ENCODE measurements at places on chromosomes 2 and 18.
A peak's percentile ranks its signal among the peaks of the same experiment; 100 is the strongest.

- no peak for DNase-seq
Measured at GRCh38 chr2:232203166-232203891, 175.2 kb upstream of the ALPP start.

- DNase-seq, result no peak
Measured at GRCh38 chr2:230924470-230925341, at the start of gene GPR55. GPR55 (minus strand) TSS chr2:230925242; CDS start chr2:230910962, 14,280 bp downstream.

- DNase-seq, result no peak
Measured at GRCh38 chr2:223055140-223055539, 3.1 kb downstream of the KCNE4 start.

DNA sequence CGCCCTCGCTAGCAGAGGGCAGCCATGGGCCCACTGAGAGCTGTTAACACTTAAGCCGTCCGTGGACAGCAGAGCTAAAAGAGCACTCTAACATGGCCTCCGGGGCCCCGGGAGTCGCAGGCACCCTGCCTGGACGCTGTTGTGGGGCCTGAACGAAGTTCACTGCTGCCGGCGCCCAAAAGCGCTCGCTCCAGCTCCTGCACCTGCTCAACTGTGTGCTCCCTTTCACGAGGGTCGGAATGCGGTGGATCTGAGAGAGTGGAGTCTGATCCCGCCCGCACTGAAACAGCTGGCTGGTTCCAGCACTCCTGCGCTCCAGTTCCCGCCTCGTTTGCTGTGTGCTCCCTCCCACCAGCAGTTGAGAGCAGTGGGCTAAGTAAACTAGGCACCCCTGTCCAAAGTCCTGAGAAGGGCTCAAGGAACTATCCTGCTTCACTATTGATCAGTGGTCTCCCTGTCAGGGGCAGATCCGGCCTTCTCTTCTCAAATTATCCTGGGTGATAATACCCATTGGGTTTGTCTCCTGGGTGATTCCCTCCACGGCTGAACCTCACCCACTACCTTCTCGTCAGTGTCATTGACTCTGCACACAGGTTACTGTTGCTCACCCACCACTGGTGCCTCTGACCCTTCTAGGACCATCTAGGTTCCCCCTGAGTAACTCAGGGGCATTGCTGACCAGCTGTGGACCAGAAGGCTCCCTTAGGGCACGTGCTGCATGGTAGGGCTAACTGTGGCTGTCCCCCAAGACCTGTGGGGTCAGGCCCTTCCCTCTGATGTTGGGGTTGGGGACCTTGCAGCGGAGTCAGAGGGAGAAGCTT, 23.5 kb downstream of the B3GNT7 start:
- DNase-seq, result no peak

DNA sequence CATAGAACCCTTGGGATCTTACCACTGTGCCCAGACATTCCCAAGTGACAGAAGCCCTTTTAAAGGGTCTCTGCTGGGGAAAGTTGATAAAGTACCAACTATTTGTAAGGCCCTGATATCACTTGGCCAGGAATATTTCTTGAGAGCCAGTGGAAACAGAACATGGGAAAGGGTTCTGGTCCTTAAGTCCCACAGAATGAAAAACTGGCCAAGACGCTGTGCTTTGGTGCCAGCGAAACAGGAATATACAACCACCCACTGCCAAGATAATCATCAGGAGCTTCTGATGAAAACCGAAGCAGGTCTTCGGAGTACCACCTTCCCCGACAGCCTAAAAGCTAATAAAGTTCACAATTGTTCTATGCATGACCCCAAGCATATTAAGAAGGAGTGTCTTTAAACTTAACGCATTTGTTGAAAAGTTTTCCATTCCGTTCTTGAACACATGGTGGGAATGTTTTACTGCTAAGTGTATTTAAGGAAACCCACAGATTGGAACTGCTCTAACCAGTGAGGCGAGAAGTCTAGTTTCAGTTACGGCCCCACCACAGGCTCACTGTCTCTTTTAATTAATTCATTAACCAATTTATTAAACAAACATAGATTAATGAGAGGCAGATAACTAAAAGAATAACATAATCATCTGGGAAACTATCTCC, 152.6 kb downstream of the ANKRD44 start:
- no peak for DNase-seq

DNA sequence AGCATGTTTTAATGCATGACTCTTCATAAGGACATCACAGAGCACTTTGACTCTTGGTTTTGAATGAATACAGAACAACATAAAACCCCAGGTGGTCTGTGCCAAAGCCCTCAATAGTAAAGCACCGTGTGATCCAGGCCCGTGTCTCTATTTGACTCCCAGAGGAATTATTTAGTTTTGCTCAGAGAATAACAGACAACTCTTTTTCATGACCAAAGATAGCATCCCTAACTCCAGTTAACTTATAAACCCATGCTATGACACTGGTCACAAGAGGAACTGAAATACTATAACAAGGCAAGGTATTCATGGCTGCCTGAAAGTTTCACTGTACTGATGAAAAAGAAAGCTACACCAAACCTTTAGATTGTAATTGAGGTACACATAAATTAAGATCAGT, 128.4 kb downstream of the IKZF2 start:
- DNase-seq, result no peak

- DNase-seq, result no peak
Measured at GRCh38 chr2:190199530-190199929, 120.1 kb downstream of the HIBCH start.

DNA sequence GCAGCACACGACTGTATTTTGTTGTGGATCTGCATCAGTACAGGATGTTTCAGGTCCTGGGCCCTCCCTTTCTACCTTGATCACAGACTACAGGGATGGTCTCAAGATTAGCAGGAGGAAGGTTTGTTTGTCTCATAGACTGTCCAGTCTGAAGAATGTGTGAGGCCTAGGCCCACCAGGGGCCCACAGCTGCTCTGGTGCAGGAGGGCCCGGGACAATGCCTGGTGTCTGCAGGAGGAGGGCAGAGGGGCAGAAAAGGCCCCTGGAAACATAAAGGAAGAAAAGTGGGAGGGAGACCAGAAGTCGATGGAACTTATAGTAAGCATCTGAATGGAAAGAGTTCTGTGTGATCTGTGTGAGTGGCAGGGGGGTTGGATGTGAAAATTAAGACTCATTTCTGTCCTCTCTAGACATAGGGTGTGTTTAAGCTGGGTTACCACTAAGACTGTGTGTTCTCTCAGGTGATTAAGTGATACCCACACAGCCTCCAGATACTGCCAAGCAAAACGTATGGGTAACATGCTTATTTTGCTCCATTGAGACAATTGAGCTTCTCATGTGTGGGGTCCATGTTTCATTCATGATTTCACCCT, 33.4 kb upstream of the LPIN2 start:
- no peak for DNase-seq

GRCh38 chr2:201357221-201357620, at the start of gene FLACC1:
FLACC1 (minus strand) TSS chr2:201357345; CDS start chr2:201351404, 5,941 bp downstream.
- DNase-seq, result no peak

DNA sequence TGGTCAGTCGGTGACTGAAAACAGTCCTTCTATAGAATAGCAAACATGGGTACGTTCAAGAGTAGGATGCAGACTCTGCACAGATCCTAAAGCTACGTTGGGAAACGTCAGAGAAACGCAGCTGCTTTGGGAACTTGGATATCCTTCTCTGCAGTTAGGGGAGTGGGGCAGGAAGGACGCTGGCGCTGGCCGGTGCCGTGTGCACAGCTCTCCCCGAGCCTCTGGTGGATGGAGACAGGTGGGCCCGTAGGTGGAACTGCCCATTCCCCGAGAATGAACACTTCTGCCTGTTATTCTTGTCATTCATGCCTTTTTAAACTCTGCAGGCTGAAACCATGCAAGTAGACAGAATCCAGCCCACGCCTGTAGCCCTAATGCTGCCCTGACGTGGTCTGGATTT, 91.7 kb upstream of the MBOAT2 start:
- no peak for DNase-seq

- DNase-seq, result no peak
Measured at GRCh38 chr2:64493788-64494187, 30.3 kb upstream of the AFTPH start.

- no peak for DNase-seq
Measured at GRCh38 chr2:164903204-164903603, 52.1 kb downstream of the SLC38A11 start.

GRCh38 chr2:167783261-167784083, 463.9 kb downstream of the STK39 start:
- no peak for DNase-seq

- no peak for DNase-seq
Measured at GRCh38 chr2:105682401-105682800, 62.3 kb upstream of the NCK2 start.

- DNase-seq, result no peak
Measured at GRCh38 chr18:499776-500631, 497 bp downstream of the COLEC12 start.

DNA sequence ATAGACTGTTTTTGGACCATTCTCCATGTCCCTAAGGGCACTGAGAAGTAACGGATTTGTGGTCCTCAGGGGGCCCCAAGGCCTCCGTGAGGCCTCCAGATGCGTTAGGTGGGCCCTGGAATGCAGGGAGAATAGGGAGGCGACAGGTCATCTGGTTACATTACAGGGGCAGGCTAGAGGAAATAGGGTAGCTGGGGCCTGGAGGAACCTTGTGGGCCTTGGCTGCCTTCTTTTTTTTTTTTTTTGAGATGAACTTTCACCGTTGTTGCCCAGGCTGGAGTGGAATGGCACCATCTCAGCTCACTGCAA, 28.9 kb downstream of the ZFP36L2 start:
- no peak for DNase-seq

- DNase-seq, result no peak
Measured at GRCh38 chr2:184402381-184402780, 195.9 kb upstream of the ZNF804A start.

- no peak for DNase-seq
Measured at GRCh38 chr2:236852977-236853374, 232.7 kb upstream of the COPS8 start.

GRCh38 chr2:25642298-25642697, 31.1 kb downstream of the DTNB start:
- DNase-seq, result no peak

DNA sequence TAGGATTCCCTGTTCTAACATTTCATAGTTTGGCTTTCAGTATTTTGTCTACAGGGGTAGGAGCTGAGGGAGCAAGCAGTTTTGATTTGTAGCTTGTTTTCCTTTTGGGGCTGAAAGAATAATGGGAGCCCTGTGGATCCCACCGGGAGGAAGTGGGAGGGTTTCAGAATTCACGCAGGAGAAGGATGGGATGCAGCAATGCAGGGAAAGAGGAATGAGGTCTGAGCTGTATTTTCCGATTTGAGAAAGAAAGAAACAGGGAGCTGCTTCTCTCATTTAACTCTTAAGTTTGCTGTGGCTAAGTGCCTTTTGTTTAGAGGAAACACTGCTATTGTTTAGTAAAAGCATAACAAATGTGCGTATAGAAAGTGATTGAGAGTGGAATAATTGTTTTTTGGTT, 141.0 kb downstream of the ADCYAP1 start:
- DNase-seq, result no peak

DNA sequence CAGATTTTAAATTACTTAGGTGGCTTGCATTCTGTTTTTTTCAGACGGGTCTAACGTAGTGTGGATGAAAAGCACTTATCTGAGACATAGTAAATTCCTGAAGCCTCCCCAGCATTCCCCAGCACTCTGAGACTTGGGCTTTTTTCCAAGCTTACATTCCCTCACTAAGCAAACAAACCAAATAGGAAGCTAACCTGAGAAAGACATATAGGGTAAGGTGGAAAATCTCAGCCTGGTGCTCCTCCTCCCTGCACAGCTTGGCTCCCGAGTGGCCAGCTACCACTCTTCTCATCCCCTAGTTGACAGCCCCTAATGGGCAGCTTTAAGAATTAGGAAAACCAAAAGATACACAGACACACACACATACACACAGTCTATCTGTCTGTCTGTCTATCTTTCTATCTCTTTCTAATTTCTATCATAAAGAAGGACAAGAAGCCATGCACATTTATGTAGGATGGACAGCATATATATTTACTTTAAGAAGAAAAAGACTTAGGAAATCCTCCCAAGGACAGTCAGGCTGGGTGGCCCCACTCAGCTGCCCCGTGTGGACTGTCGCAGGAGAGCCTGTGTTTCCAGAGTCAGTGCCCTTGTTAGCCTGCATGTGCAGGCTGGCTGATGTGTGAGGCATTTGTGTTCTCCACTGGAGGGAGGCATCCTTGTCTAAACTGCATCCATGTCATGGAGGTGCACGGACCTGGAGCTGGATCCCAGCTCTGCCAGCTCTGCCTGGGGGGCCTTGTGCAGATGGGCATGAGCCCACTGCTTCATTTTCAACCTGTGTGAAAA, 8.2 kb downstream of the CNNM3 start:
- DNase-seq, result no peak

GRCh38 chr2:127422559-127423477, 4.6 kb downstream of the PROC start:
- no peak for DNase-seq

GRCh38 chr18:26717123-26717719, 148.3 kb downstream of the AQP4 start:
- DNase-seq, result no peak

- no peak for DNase-seq
Measured at GRCh38 chr2:3051266-3051665, 326.4 kb downstream of the EIPR1 start.

- peak; percentile 59 for DNase-seq
Measured at GRCh38 chr2:233331536-233331935, 22.8 kb upstream of the DGKD start.

DNA sequence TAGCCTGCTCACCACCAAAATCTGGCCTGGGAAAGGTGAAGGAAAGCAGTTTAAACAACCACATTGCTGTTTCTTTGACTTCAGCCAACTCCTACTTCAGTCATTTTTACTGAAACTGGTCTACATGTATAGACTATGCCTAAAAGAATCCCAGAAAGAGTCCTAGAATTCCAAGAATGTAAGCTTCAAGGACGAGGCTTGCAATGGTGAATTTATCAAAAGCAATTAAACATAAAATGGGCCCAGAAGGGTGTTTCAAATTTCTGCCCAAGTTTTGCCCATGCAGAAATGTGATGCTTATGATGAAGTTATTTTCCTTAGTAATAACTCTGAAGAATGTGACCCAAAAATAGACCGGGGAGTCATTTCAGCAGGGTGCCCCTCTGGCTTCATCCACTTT, 16.6 kb downstream of the EN1 start:
- DNase-seq, result no peak

DNA sequence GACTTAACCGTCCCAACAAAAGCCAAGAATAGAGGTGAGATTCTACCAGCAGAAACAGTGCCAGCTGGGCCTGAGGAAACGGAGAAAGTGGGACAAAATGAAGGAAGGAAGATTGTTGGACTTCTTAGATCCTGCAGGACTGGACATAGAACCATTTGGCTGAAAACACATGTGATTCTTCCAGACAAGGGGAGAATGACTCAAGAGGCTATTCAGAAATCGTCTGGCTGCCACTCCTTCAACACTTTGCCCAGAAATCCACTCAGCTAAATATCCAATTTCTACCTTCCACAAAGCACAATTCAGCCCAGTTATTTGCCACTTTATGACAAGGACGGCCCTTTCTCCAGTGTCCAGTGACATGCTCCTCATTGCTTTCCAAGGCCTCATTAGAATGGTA, 61.6 kb downstream of the SNORC start:
- DNase-seq, result no peak

GRCh38 chr18:657311-658000, at the start of gene TYMS:
TYMS (plus strand) TSS chr18:657653; CDS start chr18:657743, 90 bp downstream.
- DNase-seq, result no peak

Data from stimulated activated CD8-positive, alpha-beta memory T cell treated with anti-CD3 and anti-CD28 coated beads, Interleukin-2, amount 100 ng/mL, for 1 hour (primary cell).